ENCODE measurements at places on chromosomes 7 and 10.

DNA sequence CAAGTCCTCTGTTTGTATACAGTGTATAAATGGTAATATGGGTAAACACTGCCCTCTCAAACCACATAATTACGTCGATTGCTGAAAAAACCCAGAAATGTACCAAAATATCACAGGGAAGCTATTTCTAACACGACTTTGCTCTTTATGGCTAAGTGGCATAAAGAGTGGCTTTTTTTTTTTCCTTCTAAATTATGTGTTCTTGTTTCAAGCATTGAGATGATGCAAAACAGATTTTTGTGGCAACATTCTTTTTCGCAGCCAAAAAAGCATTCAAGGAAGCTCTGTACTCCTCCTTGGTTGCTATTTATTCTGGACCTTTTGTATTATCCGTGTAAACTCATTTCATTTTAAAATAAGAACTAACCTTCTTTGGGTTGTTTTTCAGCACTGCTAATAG is 138.9 kb downstream of the VTI1A start:
- no peak for DNase-seq

- DNase-seq = no peak
Measured at GRCh38 chr10:48522011-48522765, 82.7 kb downstream of the ARHGAP22 start.

DNA sequence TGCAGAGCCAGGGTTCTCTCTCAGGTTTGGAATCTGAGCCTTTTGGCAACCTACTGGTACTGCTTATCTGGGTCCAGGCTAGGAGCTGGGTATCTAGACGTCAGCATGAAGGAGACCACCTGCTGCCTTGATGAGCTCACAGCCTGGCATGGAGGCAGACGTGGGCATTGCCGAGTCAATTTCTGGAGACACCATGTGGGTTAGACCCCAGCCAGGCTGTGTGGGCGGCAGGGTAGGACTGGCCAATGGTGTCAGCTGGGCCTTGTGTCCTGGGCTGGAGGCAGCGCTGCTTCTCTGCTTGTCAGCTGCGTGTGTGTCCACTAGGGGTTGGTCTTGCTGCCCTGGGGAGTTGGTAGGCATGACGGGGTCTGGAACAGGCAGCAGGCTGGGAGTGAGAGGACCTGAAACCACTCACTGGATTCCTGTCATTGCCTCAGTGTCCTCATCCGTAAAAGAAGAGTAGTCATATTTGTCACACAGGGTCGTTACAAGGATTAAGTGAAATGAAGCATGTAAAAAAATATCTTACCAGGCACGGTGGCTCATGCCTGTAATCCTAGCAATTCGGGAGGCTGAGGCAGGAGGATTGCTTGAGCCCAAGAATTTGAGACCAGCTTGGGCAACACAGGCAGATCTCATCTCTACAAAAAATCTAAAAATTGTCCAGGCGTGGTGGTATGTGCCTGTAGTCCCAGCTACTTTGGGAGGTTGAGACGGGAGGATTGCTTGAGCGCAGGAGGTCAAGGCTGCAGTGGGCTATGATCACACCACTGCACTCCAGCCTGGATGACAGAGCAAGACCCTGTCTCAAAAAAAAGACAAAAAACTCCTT is 31.7 kb upstream of the ANKRD2 start:
- no peak for DNase-seq

- no peak for DNase-seq
Measured at GRCh38 chr10:100413173-100413572, 49.6 kb upstream of the WNT8B start.

Data from NCI-H2171 treated with DMSO at 0.1 percent for 48 hours (cell line).